ENCODE measurements at places on chromosomes 6 and 20.

- DNase-seq, result no peak
Measured at GRCh38 chr20:50101281-50101680, 11.7 kb downstream of the UBE2V1 start.

DNA sequence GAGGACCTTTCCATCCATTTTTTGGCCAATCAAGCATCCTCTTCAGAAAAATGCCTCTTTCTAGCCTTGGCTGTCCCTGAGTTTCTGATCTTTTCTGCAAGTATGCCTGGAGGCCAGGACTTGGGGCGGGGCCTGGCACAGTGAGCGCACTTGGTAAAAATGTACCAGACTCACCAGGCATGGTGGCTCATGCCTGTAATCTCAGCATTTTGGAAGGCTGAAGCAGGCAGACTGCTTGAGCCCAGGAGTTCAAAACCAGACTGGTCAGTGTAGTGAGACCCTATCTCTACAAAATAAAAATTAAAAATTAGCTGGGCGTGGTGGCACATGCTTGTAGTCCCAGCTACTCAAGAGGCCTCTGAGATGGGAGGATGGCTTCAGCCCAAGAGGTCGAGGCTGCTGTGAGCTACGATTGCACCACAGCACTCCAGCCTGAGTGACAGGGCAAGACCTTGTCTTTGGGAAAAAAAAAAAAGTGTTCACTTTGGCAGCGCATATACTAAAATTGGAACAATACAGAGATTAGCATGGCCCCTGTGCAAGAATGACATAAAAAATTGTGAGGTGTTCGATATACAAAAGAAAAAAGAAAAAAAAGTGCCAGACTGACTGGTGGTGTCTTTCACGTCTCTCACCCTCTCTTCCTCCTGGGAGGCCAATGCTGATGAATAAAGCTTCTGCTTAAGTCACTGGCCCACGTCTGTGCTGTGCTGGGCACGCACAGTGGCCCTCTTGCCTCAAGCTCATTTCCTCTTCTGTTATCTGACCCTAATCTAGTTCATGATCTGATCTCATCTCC is 18.1 kb upstream of the SLC9A8 start:
- no peak for DNase-seq

- DNase-seq, result no peak
Measured at GRCh38 chr6:162056745-162057144, 670.8 kb downstream of the PRKN start.

GRCh38 chr6:105839266-105839665 is 246.9 kb upstream of the PRDM1 start:
- no peak for DNase-seq

DNA sequence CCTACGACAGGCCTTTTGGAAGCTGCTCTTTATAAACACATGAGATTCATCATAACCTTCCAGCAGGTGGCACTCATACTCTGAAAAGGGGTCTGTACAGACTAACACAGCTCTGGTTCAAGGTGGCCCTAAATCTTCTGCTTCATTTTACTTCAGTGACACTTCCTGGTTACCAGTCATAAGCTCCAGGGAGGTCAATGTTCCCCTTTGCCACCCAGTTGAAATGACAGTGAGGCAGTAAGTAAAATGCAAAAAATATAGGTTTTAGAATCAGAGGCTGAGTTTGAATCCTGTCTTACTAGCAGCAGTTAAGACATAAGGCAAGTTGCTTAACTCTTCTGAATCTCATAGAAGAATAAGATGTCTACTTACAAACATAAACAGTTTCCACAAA is 132.8 kb downstream of the CDK19 start:
- DNase-seq, result peak; percentile 76

DNA sequence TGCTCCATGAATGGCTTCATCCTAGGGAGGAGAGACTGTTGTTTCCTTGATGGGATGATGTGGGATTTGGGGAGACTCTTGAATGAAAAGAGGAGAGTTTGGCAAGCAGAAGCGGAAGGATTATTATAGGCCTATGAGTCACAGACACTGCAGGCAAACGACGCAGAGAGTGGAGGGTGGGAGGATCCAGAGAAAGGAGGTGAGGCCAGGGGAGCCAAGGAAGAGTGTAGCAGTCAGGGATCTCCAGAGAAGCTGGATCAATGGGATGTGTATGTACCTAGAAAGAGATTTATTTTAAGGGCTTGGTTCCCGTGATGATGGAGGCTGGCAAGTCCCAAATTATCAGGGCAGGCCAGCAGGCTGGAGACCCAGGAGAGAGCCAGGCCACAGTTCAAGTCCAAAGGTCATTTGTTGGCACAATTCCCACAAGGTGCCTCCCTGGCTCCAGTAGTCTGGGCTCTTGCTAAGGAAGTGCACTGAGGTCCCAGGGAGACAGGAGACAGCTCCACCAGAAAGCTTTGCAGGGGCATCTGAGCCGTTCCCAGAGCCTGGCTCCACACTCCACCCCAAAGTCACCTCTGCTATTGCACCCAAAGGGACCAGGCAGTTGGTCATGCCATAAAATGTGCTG is 76.0 kb downstream of the ADTRP start:
- no peak for DNase-seq

- no peak for DNase-seq
Measured at GRCh38 chr20:61169874-61170273, 82.2 kb upstream of the CDH4 start.
